HCEC 1CT (cell line): ENCODE measurements at places on chromosomes 2 and 18.
A peak's percentile ranks its signal among the peaks of the same experiment; 100 is the strongest.

DNA sequence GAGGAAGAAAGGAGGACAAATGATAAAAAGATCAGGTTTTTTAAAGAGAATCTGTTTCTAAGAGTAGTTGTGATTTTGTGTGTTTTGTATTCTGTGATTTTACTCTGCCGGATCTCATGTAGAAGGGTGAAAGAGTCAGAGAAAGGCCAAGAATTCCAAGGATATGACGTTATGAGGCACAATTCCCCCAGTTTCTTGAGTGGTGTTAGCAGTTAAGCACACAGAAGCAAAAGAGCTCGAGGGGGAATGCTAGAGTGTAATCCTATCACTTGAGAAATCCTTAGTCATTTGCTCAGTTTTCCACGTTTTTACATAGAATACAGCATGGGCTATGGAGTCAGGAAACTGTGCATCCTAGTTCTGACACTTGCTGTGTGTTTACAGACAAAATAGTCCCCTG, 34.8 kb downstream of the METTL4 start:
- peak; percentile 90 for DNase-seq

- peak; percentile 68 for DNase-seq
Measured at GRCh38 chr2:180690611-180691010, 289.8 kb upstream of the UBE2E3 start.

DNA sequence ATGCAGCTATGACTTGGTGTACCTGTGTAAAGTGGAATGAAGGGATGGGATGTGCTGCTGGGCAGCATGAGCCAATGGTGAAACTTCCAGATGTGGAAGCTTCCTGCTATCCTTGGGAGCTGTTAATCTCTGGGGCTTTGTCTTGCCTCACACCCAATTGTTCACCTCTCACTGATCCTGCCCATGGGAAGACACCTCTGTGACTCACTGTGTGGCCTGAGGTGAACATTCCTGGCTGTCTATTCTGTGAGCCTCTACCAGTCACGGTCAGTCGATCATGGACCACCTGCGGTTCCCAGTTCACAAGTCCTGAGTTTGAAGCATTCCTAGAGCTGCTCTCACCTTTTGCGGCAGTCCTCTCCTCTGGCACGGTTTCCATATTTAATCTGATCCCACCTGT, 12.1 kb downstream of the NEURL3 start:
- DNase-seq, result no peak

GRCh38 chr2:29382486-29382885, 267.3 kb downstream of the CLIP4 start:
- no peak for DNase-seq

DNA sequence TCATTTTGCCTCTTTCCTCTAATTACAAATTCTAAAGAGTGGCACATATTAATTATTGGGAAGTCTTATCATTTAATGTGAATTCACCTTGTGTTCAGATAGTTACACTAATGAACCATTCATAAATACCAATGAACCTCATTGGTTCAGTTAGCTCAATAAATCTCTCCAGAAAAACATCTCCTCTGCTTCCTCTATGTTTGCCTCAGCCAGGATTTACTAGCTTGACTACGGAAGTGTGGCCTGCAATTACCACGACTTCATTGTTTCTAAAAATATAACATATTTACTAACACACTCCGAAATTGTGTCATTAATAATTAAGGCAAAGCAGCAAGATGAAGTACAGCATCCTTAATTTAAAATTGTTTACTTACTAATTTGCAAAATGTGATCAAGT, 103.3 kb downstream of the PLA2R1 start:
- DNase-seq, result no peak

- peak; percentile 43 for DNase-seq
Measured at GRCh38 chr2:218008060-218009040, 5.6 kb upstream of the TNS1 start.

DNA sequence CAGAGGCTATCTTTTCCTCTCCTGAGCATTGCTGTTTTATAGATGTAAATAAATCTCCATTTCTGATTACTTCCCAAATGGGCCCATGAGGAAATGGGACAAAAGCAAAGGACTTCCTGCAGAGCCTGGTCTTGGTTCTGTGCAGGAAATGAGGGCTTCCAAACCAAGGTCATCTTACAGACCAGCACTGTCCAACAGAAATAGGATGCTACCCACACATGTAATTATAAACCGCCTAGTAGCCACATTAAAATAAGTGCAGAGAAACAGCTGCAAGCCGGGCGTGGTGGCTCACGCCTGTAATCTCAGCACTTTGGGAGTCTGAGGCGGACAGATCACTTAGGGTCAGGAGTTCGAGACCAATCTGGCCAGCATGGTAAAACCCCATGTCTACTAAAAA, 6.2 kb downstream of the TTL start:
- DNase-seq, result no peak

DNA sequence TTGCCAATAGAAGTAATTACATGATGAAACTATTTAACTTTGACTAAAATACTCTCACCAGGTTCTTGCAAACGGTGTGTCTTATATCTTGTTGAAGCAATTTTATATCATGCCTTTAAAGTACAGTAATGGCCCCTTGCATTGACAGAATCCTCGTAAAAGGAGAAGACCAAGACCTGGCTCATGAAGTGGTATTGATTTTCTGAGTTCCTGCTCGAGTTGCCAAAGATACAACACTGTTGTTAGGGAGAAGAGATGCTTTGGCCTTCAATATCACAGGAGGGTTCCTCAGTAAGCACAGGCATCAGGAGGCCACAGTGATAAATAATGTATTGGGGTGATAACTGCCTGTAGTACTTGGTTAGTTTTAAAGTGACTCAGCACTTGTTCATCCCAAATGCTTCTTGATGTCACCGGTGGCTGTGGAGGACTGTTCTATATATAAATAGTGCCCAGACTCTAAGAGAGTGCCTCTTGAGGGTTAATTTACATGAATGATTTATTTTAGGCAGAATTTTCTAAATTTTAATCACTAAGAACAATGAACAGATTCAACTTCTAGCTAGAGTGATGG, 571.7 kb upstream of the FANCL start:
- no peak for DNase-seq

DNA sequence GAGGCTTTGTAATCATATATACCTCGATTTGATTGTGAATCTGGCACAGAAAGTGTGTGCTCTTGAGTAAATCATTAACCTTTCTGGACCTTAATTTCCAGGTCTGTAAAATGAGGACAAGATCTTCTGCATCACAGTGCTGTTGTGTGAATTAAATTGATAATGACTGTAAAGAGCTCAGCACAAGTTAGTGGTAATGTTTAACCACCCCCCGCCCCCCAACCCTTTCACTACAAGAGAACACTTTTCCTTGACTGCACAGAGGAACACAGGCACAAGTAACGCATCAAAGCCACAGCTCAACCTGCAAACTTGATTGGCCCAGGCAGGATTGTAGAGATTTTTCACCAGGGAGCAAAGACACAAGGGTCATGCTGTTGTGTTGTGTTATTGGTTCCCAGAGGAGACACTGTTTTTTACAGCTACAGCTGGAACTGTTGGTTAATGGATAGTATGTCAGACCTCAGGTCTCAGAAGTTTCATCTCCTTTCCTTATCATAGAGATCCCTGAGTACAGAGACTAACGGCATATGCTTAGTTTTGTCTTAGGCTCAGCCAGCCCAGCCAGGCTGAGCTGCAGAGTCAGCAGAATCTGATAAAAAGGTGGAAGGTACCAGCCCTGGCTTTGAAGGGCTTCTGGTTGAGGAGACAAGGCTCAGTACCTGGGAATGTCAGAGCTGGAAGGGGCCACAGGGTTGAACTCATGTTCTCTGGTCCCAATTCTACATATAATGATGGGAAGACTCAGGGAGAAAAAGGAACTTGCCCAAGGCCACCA, 10.6 kb downstream of the SETBP1 start:
- DNase-seq, result no peak

GRCh38 chr2:73134471-73134870, 21.7 kb upstream of the RAB11FIP5 start:
- peak; percentile 20 for DNase-seq

GRCh38 chr2:133433455-133434451, 134.5 kb downstream of the NCKAP5 start:
- no peak for DNase-seq

DNA sequence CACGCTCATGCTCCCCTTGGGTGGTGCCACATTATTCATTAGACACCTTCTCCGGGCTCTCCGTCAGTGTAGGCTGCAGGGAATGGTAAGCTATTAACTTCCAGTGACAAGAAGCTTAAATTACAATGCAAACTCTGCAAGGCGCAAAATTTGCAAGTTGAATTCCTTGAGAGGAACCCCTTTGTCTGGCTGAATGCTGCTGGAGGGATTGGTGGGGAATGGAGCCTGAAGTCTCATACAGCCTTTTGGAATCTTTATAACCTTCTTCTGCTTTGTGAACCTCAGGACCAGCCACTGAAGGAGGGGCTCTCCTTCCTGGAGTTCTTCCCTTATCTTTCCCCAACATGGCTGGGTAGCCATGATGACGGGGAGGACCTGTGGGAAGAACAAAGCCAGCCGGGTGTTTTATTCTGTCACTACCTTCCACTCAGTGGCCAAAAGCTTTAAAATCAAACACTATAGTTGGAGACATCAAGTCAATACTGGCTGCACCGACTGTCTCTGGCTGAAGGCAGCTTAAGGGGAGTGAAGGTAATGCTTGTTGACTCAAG, 220.9 kb upstream of the EPHA4 start:
- DNase-seq, result no peak

- no peak for DNase-seq
Measured at GRCh38 chr18:45859334-45859733, 33.9 kb downstream of the SIGLEC15 start.

GRCh38 chr2:96623116-96623515, 15.0 kb downstream of the KANSL3 start:
- DNase-seq, result no peak

DNA sequence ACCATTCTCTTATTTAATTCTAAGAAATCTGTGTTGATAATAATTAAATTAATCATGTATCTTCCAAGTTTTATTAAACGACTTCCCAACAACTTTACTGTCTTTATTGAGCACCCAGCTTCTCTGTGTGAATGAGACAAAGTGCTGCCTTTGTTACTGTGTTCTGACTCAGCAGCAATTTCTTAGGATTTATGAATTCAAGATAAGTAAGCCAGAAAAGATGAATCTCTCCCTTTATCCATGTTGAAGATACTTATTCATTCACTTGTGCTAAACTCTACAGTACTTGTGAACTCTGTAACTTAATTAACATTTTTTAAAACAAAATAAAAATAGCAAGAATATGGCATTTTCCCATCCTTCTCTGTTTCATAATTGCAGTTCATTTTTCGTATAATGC, 1403.3 kb upstream of the DDX18 start:
- DNase-seq, result no peak

- DNase-seq, result no peak
Measured at GRCh38 chr18:74995419-74995736, 213.6 kb downstream of the PTGR3 start.

DNA sequence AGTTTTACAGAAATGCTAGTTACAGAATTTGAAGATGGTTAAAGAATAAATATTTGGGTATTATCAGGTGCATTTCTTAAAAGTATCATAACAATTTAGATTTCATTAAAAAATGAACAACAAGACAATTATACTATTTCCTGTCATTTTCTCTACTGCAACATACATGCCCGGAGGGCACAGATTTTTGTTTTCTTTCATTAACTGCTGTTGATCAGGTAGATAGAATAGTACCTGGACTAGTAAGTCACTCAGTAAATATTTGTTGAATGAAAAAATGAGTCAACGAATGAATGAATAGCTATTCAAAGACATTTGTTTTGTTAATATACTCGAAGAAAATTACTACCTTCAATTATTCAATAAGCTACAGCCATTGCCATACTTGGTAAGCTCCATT, 531.2 kb upstream of the VRK2 start:
- no peak for DNase-seq

DNA sequence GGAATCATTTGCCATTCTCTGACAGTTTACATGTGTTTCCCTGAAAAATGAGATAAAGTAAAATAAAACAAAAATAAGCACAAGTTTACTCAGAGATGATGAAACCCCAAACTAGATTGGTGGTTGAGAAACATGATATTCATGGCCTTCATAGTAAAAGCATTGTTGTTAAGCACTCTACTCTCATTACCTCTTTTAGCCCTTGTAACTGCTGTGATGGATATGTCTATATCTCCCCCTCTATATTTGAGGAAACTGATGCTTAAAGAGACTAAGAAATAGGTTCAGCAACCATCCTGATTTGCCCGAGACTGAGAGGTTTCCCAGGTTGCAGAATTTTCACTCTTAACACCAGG, 33.9 kb upstream of the GALNT3 start:
- DNase-seq, result no peak

- no peak for DNase-seq
Measured at GRCh38 chr2:23583467-23583866, 198.5 kb downstream of the KLHL29 start.

- DNase-seq, result no peak
Measured at GRCh38 chr2:218622606-218623365, 15.1 kb downstream of the PLCD4 start.

- DNase-seq, result no peak
Measured at GRCh38 chr18:11654736-11655605, 34.1 kb upstream of the GNAL start.

- DNase-seq, result peak; percentile 8
Measured at GRCh38 chr18:55546851-55547704, 40.9 kb downstream of the TCF4 start.

DNA sequence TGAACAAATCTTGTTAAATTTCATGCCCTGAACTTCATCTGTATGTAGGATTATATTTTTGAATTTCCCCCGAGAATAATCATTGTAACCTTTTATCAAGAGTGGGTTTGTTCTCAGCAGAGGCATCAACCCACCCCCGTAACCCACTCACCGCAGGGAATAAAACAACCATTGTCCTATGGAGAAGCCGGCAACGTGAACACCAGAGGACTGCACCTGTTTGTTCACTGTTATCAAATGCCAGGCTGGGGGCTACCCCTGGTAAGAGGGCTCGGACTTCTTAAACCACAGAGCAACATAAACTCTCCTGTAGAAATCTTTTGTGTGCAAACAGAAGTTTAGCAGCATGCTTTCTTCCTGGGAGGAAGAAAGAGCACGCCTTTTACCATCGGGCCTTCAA, 610.4 kb downstream of the ERBB4 start:
- DNase-seq, result no peak
